HT-29 (cell line): ENCODE measurements at places on chromosomes 2 and 18. TPM values are rescaled to one million over a fixed set of nuclear protein-coding genes. Genes with fewer than 3 reads are reported as not detected.

The INHA gene
- not detected in 2 replicates for total RNA-seq

DNA sequence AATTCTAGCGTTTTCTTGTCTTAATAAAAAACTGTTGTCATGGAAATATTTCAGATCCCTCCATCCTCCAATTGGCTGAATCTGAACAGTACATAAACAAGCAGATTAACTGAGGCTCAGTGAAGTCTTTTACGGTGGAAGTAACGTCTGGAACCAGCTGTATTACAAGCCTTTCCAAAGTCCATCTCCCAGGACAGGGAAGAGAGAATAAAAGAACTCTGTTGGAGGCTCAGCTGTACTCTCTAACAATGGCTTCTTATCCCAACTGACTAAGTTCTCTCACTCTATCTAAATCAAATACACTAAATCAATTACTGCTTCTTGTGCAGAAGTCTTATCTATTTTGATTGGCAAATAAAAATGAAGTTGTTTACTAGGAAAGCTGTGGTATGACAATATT, 19.9 kb upstream of the NEDD4L start:
- no peak for DNase-seq

DNA sequence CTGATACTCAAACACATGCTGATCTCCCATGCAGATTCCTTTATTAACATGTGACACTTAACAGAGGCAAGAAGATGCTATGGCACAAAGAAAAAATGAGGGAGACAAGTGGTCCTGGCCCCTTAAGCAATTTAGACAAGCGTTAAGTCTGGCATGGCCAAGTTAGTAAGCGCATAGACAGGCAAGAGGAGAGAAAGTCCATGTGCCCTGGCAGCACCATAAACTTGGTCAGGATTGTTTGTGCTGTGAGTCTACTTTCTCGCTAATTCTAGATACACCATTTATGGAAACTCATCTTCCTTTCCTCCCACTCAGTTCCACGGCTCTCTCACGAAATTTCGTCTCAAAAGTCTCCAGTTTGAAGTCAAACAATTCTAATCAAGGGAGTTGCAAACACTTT, 138.9 kb downstream of the RBMS1 start:
- DNase-seq, result no peak

GRCh38 chr18:54712306-54712705, 116.0 kb upstream of the RAB27B start:
- no peak for DNase-seq
